ENCODE measurements at places on chromosomes 6 and 20. TPM values are rescaled to one million over a fixed set of nuclear protein-coding genes. Genes with fewer than 3 reads are reported as not detected.
A peak's percentile ranks its signal among the peaks of the same experiment; 100 is the strongest.

DNA sequence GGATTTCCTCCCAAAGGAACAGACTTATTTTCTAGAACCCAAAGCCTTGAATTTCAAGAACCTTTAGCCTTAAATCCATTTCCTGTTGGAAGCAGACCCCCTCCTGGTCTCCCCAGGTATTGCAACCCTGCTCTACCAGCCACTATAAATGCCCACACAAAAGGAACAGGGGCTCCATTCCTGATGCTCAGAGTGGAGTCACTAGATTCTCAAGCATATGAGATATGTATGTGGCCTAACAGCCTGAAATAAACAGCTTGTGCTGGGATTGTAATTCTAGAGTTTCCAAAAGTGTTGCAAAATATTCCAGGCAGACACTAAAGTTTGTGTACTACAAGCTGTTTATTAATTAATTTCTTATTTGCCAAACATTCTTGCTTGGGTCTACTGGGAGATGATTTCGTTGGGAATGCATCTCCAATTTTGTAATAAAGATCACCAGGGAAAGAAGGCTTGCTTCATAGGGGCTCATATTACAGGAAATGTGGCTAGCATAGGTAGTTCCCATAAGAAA is 44.8 kb downstream of the RIPOR3 start:
- DNase-seq: no peak

DNA sequence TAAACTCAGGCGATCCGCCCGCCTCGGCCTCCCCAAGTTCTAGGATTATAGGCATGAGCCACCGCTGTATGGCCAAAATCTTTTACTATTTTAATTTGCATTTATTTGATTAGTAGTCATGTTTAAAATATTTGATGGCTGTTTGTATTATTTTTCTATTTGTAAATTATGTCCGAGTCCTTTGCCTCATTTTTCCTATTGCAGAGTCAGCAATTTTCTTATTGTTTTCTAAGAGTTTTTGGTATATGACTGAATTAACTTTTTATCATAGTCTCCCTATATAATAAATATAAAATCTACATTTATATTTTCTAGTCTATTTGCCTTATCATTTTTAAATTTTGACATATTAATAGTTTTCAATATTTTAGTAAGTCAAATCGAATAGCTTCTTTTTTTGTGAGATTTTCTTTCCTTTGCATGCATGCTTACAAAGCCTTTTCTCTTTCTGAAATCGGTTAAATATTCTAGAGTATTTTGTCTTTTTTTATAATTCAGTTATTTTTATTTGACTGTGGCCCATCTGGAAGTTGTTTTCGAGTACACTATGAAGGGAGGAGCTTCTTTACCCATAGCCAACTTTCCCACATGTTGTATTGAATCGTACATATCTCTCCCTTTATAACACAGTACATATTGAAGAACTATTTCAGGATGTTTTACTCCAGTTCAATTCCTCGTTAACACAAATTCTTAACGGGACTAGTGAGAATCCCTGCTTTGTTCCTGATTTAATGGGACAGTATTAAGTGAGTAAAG is 34.5 kb upstream of the RPS6KA2 start:
- no peak for DNase-seq

The CALHM5 gene
- 0.75 TPM for polyA plus RNA-seq

DNA sequence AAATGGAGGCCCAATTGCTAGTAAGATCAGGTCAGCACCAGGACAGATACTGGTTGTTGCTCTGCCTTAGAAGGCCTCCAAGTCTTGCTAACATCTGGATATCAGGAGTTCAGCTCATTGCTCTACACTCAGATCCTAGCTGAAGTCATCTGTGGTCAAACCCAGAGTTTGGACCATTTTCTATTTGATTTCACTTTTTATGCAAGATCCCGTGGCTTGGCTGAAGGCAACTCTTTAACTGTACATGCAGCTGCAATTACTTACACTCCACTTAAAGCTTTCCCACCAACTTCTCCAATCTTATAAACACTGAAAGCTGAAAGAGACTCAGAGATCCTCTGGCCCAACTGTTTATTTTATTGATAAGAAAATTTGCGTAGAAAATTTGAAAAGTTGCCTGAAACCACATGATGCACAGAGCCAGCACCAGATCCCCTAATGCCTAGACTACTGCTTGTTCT is 2.7 kb downstream of the SLC17A2 start:
- no peak for DNase-seq

DNA sequence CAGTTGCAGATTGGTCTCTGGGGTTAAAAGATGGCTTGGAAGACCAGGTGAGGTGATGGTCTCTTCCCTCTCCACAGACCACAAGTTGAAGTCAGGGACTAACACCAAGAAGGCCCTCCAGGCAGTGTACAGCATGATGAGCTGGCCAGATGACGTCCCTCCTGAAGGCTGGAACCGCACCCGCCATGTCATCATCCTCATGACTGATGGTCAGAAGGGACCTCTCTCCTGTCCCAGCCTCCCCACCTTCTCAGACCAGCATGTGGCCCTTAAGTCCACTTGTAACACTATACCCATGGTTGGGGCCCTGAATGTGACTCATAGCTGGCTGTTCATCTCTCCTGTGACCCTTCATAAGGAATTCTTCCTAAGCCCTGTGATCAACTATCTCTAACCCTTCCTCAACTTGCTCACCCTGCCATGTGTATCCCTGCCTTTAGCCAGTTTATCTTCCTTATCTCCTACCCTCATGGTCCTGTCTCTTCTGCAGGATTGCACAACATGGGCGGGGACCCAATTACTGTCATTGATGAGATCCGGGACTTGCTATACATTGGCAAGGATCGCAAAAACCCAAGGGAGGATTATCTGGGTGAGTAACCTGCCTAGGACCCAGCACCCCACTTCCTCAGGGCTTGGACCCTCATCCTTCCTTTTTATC is 3.0 kb downstream of the CFB start:
- no peak for DNase-seq

DNA sequence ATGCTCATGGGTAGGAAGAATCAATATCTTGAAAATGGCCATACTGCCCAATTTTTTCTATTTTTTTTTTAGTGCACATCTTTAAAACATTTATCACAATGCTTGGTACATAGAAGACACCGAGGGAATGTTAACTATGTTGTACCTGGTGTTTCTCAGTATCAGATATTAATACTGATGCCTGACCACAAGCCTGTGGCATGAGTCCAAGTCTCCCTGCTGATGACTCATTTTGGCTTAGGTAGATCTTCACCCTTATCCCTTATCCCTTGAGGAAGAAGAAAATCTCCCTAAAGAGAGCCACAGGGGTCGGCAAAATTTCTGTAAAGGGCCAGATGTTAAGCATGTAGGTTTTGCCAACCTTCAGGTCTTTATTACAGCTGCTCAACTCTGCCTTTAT is 14.5 kb downstream of the CD109 start:
- no peak for DNase-seq

The FAM83D gene
- 11.5 TPM for polyA plus RNA-seq

DNA sequence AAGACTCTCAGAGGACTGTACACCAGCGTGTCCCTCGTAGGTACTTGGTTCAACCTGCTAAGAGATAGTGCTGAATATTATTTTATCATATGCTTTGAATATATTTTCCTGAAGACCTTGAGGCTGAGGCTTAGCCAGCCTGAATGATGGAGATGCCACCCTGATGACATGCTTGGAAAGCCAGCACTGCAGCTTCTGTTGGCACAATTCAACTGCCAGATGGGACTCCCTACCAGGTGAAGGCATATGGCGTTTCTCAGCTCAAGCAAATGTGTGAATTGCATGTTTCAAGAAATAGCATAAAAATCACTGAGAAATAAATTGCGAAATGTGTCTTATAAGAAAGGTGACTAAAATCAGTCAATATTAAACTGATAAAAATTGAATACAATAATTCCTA is 228.1 kb upstream of the CST7 start:
- peak; percentile 87 for DNase-seq

- no peak for DNase-seq
Observed at GRCh38 chr20:62122654-62123449, 577 bp downstream of the LSM14B start.

- DNase-seq: peak; percentile 78
Observed at GRCh38 chr6:148144917-148145521, 197.6 kb upstream of the SASH1 start.

GRCh38 chr6:81655696-81656095 is 96.8 kb downstream of the TENT5A start:
- DNase-seq: no peak

DNA sequence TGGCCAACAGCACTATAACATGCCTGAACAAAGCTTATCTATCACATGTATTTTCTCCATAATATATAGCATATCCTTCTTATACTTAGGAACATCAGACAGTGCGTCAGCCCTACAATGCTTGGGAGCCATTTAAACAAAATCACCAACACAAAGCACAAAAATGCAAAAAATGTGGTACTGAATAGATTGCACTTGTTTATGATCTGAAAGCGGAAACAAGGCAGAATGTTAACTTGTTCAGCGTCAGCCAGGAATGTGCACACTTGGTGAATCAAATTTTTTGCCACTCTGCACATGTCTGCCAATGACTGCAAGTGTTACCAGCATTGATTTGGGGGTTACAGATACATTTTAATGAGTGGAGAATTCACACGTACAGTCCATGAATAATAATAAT is 14.8 kb downstream of the SLC35A1 start:
- no peak for DNase-seq

The GINS1 gene
- polyA plus RNA-seq: 13.4 TPM

DNA sequence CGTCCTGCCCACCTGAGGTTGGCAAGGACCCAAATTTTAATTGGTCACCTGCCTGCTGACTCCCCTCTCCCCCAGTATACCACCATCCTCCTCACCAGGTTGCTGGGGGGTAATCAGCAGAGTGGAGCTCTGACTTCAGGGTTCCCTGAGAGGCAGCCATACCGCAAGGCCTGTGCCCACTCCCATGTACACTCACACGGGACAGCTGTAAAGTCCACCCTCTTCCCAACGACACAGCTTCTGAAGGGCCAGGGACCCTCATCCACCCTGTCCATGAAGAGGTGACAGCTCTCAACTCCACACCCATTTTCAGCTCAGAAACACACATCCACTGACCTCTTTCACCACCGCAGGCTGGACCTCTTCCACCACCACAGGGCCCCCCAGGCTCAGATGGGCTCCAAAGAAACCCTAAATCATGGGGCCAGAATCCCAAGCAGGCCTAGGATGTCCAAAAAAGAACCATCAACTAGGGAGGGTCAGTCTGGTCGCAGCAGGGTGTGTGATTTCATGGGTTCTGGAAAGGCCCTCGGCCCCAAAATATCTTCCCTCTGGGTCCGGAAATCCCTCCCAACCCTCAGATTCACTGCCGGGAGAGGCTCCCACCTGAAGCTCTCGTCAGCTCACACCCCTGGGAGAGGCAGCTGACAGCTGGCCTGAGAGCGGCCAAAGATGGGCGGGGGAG is 30.0 kb downstream of the TFEB start:
- DNase-seq: no peak

The LAMP5 gene
- 90.7 TPM for polyA plus RNA-seq

The ADGRG6 gene
- 6.4 TPM for polyA plus RNA-seq

The MICA gene
- 6.0 TPM for polyA plus RNA-seq

GRCh38 chr6:130018744-130019325 is 454 bp downstream of the L3MBTL3 start:
- DNase-seq: no peak

DNA sequence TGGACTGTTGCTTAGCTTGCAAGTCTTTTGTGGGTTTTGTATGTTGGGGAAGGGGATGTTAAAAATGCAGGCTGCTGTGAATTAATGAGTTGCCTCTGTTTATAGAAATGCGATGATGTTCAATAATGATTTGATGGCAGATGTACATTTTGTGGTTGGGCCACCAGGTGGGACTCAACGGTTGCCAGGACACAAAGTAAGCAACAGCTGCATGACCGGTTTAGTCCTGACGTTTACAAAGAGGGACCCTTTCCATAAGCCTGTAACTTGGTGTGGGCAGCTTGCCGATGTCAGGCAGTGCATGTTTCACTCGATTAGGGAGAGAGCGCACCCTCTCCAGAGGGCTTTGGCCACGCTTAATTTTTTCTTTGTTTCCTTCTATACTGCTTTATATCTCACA is 1.3 kb downstream of the BTBD3 start:
- no peak for DNase-seq

DNA sequence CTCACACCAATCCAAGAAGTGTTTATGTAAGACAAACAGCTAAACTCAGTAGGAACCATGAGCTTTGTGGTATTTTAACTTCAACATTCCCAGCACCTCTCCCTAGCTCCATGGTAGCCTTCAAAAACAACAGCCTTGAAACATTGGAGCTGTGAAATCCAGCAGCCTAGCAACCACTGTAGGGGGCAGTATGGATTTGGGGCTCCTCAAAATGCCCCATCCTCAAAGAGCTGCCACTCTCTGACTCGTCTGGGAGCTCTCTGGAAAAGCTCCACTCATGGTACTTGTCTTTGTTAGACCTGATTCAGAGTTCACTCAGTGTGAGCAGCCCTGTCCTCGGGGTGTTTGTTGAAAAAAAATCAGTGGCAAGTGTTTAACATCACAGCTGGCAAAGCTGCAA is 82.9 kb downstream of the KIF6 start:
- DNase-seq: no peak

- no peak for DNase-seq
Observed at GRCh38 chr6:29424575-29424974, 9.8 kb downstream of the OR12D1 start.

The NFYA gene
- 26.5 TPM for polyA plus RNA-seq

The ACTL10 gene
- polyA plus RNA-seq: 0.82 TPM

All from spinal cord (tissue), 10 donors.